Activated T-cell treated with anti-CD3 and anti-CD28 coated beads, Interleukin-2, amount 50 U/mL, for 72 hours (primary cell): ENCODE measurements at places on chromosomes 16 and 17. TPM values are rescaled to one million over a fixed set of nuclear protein-coding genes. Genes with fewer than 3 reads are reported as not detected.

Gene PRDM7
- total RNA-seq = not detected

- DNase-seq = peak; percentile 48
- H3K36me3 ChIP-seq = no peaks in the 10 kb centered on the region
- H3K27ac ChIP-seq = no peak overlapping the region
- H3K27me3 ChIP-seq = no peaks in the 10 kb centered on the region
Observed at GRCh38 chr17:3647769-3648555, 11.4 kb downstream of the CTNS start.

DNA sequence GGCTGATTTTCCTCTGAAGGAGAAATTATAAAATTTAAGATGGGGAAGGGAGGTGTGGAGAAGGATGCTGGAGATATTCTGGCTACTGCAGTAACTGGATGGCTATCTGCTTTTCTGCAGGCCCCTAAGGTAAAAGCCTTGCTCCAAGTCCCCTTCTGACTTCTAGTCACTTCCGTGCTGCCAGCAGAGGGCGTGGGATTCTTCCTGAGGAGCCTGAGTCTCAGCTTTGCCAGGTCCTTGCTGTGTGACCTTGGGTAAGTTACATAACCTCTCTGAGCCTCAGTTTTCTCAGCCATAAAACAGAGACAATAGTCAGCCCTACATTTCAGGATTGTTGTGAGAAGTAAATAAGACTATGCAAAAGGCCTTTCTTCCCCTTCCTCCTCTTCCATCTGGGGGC, 24.3 kb upstream of the TMEM220 start:
- DNase-seq = no peak
- no peak overlapping the region for H3K27ac ChIP-seq
- H3K4me1 ChIP-seq = peaks cover 3% of the 10 kb centered on the region
- H3K27me3 ChIP-seq = no peaks in the 10 kb centered on the region

Gene ZG16
- total RNA-seq = not detected

- H3K4me3 ChIP-seq = no peak overlapping the region
- no peaks in the 10 kb centered on the region for H3K36me3 ChIP-seq
- peaks cover 11% of the 10 kb centered on the region for H3K4me1 ChIP-seq
- H3K27me3 ChIP-seq = no peaks in the 10 kb centered on the region
Observed at GRCh38 chr16:57300387-57301125, 16.1 kb upstream of the PLLP start.

Gene SLC2A4
- total RNA-seq = 0.17 TPM

DNA sequence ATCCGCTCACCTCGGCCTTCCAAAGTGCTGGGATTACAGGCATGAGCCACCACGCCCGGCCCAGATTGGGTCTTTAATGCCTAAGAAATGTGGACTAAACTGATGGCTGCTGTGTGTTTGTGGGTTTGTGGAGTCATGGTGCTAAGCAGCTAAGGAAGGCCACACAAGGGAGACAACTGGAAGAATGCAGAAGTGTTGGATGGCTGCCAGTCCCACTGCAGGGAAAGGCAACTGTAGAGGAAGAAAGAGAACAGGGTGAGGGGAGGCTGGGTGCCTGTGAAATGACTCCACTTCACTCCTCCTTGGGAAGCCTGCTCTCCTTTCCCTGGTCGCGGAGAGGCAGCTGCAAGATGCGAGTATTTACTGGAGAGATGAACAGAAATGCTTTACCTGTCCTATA, 23.5 kb upstream of the SIAH1 start:
- peaks cover 6% of the 10 kb centered on the region for H3K27me3 ChIP-seq
- DNase-seq = no peak
- no peaks in the 10 kb centered on the region for H3K36me3 ChIP-seq
- H3K4me3 ChIP-seq = no peak overlapping the region

Gene GPR179
- 0.60 TPM for total RNA-seq

DNA sequence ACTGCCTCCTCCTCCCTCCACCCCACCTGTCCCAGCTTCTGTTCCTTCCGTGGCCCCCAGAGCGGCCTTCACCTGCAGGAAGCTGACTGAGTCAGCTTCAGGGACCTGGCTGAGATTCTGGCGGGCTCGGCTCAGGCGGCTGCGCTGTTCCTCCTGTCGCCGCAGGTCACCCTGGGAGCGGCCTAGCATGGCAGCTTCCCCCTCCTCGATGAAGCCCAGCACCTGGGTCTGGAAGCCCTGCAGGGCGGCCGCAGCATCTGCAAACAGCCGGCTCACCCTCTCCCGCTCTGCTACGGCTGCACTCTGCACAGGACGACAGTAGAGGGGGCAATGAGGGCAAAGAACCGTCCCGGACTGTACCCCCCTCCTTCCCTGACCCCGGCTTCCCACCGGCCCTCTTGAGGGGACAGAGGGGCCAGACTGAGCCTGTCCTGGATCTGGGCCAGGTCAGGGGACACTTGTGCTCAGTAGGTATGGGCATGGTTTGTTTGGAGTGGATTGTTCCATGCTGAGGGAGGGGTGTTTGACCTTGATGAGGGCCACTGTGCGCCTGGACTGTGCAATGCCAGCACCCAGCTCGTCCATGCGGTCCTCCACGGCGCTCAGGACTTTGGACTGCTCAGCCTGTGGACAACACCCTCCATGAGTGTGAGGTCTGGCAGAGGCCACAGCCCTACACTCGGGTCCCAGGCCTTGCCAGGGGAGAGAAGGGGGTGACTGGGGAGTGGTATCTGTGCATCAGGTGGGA, 2.0 kb downstream of the TRIM47 start:
- no peaks in the 10 kb centered on the region for H3K36me3 ChIP-seq
- H3K4me1 ChIP-seq = peaks cover 40% of the 10 kb centered on the region
- H3K27ac ChIP-seq = peak overlapping the region; percentile 7
- no peaks in the 10 kb centered on the region for H3K27me3 ChIP-seq
- DNase-seq = peak; percentile 72

DNA sequence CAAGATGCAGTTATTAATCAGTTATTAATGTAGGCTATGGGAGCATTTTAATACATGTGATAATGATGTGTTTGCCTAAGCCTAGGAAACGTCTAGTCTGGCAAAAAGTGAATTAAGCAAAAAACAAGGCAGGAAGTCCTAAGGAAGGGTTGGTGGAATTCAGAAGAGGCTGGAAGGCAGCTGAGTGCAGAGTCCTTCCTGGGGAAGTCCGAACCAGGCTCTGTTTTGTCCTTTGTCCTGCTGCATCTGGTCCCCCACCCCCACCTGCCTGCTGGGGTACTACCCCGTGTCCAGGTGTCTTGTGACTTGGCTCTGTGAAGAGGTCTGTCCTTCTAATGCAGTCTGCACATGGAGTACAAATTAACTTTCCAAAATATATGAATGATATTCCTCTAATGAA, 1.5 kb upstream of the MYH10 start:
- H3K4me1 ChIP-seq = peaks cover 15% of the 10 kb centered on the region
- no peak overlapping the region for H3K4me3 ChIP-seq
- no peaks in the 10 kb centered on the region for H3K36me3 ChIP-seq
- no peak for DNase-seq

Gene TMEM204
- total RNA-seq = 16.7 TPM

Gene TBC1D28
- total RNA-seq = not detected

GRCh38 chr16:23755484-23755809, 621 bp downstream of the CHP2 start:
- peaks cover 71% of the 10 kb centered on the region for H3K27me3 ChIP-seq
- no peaks in the 10 kb centered on the region for H3K36me3 ChIP-seq
- peak overlapping the region; percentile 20 for H3K4me3 ChIP-seq
- no peak for DNase-seq
- no peaks in the 10 kb centered on the region for H3K4me1 ChIP-seq
- H3K27ac ChIP-seq = no peak overlapping the region

Gene FOXC2
- not detected for total RNA-seq

DNA sequence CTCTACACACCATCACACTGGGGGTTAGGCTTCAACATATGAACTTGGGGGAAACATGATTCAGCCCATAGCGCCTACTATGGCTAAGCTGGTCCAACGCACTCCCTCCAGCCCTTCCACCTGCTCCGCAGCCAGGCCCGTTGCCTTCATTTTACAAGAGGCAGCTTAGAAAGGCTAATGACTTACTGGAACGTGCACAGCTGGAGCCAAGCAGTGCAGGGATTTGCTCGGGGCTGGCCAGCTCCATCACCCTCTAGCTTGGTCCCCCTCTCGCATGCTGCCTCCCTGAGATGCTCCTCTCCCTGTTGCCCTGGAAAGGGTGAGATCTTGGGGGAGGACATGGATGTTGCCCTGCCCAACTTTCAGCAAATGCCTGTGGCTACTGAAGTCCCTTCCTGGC, 2.8 kb upstream of the CACNG1 start:
- no peak overlapping the region for H3K4me3 ChIP-seq
- H3K27me3 ChIP-seq = peaks cover 17% of the 10 kb centered on the region
- no peak for DNase-seq
- H3K4me1 ChIP-seq = no peaks in the 10 kb centered on the region
- H3K36me3 ChIP-seq = no peaks in the 10 kb centered on the region

Gene PGAP6
- 39.7 TPM for total RNA-seq

Gene OTOP2
- total RNA-seq = not detected

GRCh38 chr17:63498626-63499195, 21.9 kb downstream of the ACE start:
- no peak overlapping the region for H3K27ac ChIP-seq
- H3K36me3 ChIP-seq = no peaks in the 10 kb centered on the region
- no peaks in the 10 kb centered on the region for H3K4me1 ChIP-seq
- H3K4me3 ChIP-seq = no peak overlapping the region

Gene C16orf89
- not detected for total RNA-seq

GRCh38 chr17:12734926-12735325, 54.4 kb upstream of the ARHGAP44 start:
- no peak for DNase-seq
- no peak overlapping the region for H3K4me3 ChIP-seq
- H3K27ac ChIP-seq = no peak overlapping the region

Gene GPR142
- not detected for total RNA-seq

DNA sequence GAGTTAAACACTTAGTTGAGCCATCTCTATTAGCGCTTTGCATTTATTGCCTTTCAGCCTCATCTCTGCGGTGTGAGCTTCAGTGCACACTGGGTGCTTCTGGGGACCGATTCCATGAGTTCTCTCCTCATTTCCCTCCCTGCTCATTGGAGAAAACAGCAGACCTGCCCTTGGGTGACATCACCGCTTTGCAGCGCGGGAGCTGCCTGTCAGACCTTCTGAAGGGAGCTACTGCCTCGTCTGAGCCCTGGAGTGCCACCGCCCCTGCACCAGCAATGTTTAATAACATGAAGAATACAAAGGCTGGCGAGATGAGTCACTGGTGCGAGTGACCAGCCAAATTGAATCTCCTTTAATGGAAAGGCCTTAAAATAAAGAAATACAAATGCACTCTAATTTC, 30.2 kb upstream of the CPPED1 start:
- no peak overlapping the region for H3K4me3 ChIP-seq
- peaks cover 18% of the 10 kb centered on the region for H3K27me3 ChIP-seq
- H3K36me3 ChIP-seq = peaks cover 2% of the 10 kb centered on the region
- no peaks in the 10 kb centered on the region for H3K4me1 ChIP-seq
- no peak for DNase-seq
- H3K27ac ChIP-seq = no peak overlapping the region

Gene PNMT
- 0.41 TPM for total RNA-seq

GRCh38 chr17:2734939-2735338, 14.5 kb downstream of the CCDC92B start:
- no peaks in the 10 kb centered on the region for H3K36me3 ChIP-seq
- H3K27ac ChIP-seq = no peak overlapping the region
- DNase-seq = no peak
- H3K27me3 ChIP-seq = peaks cover 7% of the 10 kb centered on the region
- H3K4me1 ChIP-seq = no peaks in the 10 kb centered on the region

- peak overlapping the region; percentile 51 for H3K4me3 ChIP-seq
- H3K27ac ChIP-seq = no peak overlapping the region
- no peaks in the 10 kb centered on the region for H3K27me3 ChIP-seq
- H3K4me1 ChIP-seq = peaks cover 15% of the 10 kb centered on the region
- DNase-seq = no peak
Observed at GRCh38 chr16:634051-634670, 1.9 kb downstream of the METTL26 start.

DNA sequence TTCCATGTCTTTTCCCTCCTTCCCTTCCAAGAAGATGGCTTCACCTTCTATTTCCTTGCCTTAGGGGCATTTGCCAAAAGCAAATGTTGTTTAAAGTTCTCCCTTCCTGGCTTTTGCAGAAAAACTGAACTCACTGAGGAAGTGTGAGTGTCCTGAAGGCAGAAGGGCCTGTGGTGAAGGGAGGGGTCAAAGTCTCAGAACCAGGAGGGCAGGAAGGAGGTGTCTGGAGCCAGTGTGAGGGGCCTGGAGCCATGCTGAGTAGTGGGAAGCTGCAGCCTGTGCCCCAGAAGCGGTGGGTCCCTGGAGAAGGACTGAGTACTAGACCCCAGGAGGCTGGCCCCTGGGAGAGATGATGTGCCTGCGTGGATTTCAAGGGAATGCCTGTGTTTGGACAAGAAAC, 23.8 kb upstream of the SUPT4H1 start:
- no peak for DNase-seq
- H3K4me3 ChIP-seq = no peak overlapping the region
- no peaks in the 10 kb centered on the region for H3K27me3 ChIP-seq
- no peak overlapping the region for H3K27ac ChIP-seq
- no peaks in the 10 kb centered on the region for H3K36me3 ChIP-seq

Gene CXCL16
- total RNA-seq = 4.3 TPM

DNA sequence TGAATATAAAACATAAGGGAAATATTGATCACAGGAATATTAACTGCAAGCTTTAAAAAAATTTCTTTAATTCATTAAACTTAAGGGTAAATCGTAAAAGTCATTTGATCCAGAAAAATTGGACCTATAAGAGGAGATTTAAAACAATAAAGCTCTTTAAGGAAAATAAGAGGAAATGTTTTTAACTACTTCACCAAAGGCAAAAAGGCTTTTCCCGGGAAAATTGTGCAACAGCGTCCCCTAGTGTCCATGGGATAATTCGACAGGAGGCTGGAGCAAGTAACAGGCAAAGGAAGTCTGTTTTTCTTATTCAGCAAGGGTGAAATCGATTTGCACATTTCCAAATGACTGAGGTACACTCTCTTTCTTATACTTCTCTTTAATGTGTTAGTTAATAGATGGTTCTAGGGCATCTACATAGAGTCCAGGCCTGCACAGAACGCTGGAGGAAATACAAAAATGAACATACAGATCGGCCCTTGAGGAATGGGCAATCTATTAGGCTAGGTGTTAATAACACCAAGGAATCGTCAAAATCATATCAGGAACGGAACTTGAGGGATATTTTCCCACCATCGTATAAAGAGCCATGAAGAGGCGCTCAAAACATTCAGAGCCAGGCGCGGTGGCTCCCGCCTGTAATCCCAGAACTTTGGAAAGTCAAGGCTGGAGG, 61.4 kb downstream of the ZNF18 start:
- no peaks in the 10 kb centered on the region for H3K4me1 ChIP-seq
- H3K36me3 ChIP-seq = no peaks in the 10 kb centered on the region
- peaks cover 7% of the 10 kb centered on the region for H3K27me3 ChIP-seq
- DNase-seq = peak; percentile 43

Gene PLCG2
- 8.0 TPM for total RNA-seq

Gene IRX3
- 1.7 TPM for total RNA-seq

Gene TGFB1I1
- 1.3 TPM for total RNA-seq

Gene PIRT
- not detected for total RNA-seq

Gene ETV4
- 2.1 TPM for total RNA-seq
